ENCODE measurements at places on chromosomes 5 and 9.

GRCh38 chr9:125635888-125636287, 71.1 kb downstream of the MAPKAP1 start:
- no peak for DNase-seq

- no peak for DNase-seq
Observed at GRCh38 chr5:81247441-81247972, 14.4 kb downstream of the CKMT2 start.

- no peak for DNase-seq
Observed at GRCh38 chr9:79164406-79164805, 407.4 kb upstream of the TLE4 start.

GRCh38 chr5:24535646-24536045, 109.1 kb downstream of the CDH10 start:
- no peak for DNase-seq

GRCh38 chr5:83118976-83119375, 41.6 kb downstream of the XRCC4 start:
- no peak for DNase-seq

DNA sequence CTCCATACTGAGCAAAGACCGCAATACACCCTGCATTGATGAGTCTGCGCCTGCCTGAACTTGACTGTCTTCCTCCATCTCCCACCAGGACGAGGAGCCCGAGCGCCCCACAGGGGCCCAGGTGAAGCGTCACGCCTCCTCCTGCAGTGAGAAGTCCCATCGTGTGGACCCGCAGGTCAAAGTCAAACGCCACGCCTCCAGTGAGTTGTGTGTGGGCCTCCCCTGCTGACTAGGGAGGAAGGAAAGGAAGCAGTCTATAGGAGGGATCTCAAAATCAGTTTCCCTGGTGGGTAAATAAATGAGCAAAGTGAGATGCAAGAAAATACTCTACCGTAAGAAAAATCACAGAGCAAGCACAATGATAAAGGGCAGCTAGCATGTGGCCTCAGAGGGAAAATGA, 22.8 kb upstream of the GRPEL2 start:
- DNase-seq = no peak

GRCh38 chr5:158747816-158748432, 351.8 kb downstream of the EBF1 start:
- no peak for DNase-seq

DNA sequence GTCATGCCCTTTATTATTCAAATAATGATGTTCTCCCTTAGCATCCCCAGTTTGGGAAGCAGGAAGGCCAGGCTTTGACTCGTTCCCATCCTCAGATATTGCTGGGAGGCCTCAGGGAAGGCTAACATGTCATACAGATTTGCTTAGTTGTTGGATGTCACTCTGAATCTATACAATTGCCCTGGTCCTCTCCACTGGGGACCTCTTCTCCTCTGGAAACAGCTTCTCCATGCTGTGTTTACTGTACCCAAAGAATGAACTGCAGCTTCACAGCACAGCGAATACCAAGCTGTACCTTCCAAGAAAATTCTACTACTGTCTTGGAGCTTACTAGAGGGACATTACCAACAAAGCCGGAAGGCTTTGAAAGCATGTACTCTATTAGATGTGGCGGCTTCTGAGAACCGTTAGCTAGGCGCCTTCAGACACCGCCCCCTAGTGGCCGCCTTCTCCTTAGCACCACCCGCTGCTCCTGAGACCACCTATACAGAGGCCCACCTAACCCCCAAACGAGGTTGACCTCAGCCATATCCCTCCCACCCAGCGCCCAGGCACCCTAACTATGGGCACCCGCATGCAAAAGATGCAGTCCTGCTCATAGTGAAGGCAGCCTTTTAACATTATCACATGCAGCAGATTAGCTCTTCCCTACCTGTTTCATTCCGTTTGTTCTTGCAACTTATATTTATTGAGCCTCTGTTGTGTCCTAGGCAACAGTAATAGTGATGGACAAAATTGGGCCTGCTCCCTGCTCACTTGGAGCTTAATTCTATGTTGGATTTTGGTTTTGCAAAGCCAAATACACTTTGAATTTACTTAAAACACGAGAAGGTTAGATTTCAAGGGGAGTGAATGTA, 34.9 kb upstream of the FOXI1 start:
- no peak for DNase-seq

GRCh38 chr9:1050125-1050895, at the start of gene DMRT2:
DMRT2 (plus strand) TSS chr9:1050357; CDS start chr9:1051614, 1,257 bp downstream.
- DNase-seq = no peak

- no peak for DNase-seq
Observed at GRCh38 chr9:22469928-22470544, 23.4 kb downstream of the DMRTA1 start.

DNA sequence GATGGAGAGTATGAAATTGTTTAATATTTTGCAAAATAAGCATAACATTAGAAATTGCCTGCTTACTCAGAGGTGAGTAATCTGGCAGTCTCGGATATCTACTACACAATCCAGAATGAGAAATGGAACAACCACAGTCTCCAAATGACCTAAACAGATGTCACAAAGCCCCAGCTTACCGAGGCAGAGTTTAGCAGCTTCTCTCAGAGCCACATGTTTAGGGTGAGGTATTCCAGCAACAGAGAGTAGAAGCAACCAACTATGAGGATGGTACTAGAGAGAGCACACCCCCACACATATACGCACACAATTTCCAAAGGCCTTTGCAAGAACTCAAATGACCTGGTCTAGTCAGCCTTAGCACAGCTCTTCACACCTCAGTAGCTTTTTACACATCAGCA, 122.7 kb upstream of the LPAR1 start:
- DNase-seq = no peak

GRCh38 chr9:19493174-19493811, 84.5 kb downstream of the ACER2 start:
- DNase-seq = peak; percentile 10

Data from activated T-cell treated with anti-CD3 and anti-CD28 coated beads for 24 hours (primary cell).